ENCODE measurements at places on chromosomes 12 and 14.

GRCh38 chr14:90575336-90575735, 178.5 kb downstream of the CALM1 start:
- DNase-seq, result no peak

- no peak for DNase-seq
Measured at GRCh38 chr14:45284802-45285201, 31.8 kb upstream of the MIS18BP1 start.

DNA sequence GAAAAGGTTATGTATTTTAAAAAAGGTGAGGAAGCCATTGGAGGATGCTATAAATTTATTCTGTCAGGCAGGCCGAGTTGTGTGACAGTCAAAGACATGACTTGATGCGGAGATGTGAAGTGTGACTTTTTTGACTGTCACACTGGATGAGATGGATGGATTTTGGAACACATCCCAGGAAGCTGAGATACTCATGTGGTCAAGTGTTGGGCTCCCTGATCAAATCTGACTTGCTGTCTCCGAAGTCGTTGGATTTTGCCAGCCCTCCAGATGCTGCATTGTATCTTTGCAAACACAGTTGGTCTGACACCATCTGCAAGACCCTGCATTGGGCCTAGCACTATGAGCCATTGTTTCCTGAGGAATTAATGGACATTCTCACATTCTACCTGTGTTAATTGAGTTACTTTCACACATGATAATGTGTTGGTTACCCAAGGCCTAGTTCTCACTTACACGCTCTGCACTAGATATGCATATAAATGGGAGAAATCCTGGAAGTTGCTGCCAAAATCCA, 204.0 kb upstream of the PRKD1 start:
- no peak for DNase-seq

DNA sequence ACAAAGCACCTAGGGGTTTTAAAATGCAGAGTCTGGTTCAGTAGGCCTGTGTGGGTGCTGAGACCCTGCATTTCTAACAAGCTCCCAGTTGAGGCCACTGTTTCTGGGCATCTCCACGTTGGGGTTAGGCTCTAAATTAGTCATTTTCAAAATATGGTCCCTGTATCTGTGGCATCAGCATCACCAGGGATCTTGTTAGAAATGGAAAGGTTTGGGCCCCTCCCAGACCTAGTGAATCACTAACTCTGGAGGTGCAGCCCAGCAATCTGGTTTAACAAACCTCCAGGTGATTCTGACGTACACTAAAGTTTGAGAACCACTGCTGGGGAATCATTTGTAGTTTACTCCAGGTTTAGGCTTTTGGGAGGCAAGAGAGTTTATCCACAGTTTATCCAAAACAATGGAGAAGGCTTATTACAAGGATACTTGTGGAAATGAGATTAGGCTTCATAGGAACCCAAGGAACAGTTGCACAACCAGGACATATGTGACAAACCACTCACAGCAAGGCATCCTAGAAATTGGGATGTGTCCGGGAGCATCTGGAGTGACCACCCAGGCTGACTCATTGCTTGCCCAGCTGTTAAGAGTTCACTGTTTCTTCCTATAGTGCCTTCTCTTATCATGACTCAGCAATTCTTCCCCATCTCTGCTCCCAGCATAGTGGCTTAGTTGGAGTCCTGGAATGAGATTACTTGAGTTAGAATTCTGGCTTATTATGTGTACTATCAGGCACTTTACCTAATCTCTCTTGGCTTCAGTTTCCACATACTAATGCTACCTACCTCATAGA, 71.6 kb upstream of the STXBP6 start:
- no peak for DNase-seq

DNA sequence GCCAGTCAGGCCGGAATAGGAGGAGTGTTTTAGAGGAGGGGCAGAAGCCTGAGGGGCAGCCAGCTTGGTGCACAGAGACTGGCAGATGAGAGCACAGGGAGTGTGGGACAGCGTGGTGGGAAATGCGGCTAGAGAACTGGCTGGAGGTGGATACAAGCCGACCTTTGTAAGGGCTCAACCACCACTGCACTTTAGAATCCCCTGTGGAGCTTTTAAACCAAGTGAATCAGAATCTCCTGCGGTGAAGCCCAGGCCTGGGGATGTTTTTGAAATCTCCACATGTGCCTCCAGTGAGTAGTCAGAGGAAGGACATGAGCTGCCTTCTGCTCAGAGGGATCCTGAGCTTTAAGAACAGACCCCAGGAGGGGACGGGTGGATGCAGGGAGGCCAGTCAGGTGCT, 10.9 kb upstream of the PCED1B start:
- DNase-seq, result no peak

DNA sequence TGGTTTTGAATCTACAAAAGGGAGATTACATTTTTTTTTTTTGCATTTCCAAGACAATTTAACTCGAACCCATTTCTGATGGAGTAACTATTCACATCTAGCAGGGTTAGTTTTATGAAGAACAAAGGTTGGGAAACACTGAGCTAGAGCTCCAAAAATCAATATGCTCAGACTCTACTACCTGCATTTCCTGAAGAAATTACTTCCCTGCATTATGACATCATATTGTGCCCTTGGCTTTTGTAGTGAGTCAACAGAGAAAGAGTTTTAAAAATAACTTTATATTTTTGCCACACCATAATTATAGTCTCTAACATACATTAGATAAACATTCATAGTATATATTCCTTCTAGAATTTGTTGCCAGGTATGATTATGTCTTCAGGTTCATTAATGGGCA, 14.8 kb downstream of the GRIP1 start:
- DNase-seq, result no peak

DNA sequence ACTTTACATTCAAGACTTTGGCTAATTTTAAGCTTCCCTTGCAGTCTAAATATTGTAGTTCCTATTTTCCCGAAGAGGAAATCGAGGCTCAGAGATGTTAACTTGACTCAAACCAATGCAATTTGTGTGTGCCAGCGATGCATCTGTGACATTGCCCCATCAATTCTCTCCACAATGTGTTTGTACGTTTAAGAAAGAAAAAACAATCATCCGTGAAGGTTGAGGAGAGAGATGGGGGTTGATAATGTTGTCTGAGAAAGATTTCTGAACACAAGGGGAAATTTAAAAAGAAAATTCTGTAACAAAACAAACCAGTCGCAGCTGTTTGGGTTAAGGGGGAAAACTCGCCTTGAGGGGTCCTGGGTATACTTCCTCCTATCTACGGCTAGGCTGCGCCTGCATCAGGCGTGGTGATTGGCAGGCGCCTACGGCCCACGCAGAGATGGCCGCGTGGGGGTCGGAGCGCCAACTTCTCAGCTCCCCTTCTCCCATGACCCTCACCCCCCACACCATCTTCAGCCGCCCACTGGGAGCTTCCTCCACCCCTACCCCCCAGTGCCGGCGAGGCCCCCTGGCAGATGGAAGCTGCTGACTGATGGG, 12.3 kb downstream of the SIX1 start:
- no peak for DNase-seq

GRCh38 chr12:81401241-81401640, 323.4 kb downstream of the ACSS3 start:
- DNase-seq, result no peak

DNA sequence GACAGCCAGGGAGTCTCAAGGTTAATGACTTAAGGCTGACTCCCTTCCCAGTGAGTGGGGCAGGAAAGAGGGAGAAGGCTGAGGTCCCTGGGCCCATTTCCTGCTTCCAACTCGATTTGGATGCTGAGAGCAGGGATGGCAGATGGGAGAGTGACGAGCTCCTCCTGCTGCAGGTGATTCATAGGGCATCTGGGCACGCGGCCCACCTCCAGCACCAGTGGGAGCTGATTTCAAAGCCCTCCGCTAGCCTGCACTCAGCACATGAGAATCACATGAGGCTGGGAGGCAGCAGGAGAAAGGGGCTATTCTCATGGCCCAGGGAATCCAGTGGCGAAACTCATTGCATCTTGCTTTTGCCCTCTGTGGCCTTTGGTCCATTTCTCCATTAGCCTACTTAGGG, 90.8 kb downstream of the SSPN start:
- no peak for DNase-seq

- no peak for DNase-seq
Measured at GRCh38 chr14:102442241-102443211, 67.0 kb downstream of the ANKRD9 start.

GRCh38 chr14:51535443-51536044, 116.2 kb upstream of the FRMD6 start:
- no peak for DNase-seq

DNA sequence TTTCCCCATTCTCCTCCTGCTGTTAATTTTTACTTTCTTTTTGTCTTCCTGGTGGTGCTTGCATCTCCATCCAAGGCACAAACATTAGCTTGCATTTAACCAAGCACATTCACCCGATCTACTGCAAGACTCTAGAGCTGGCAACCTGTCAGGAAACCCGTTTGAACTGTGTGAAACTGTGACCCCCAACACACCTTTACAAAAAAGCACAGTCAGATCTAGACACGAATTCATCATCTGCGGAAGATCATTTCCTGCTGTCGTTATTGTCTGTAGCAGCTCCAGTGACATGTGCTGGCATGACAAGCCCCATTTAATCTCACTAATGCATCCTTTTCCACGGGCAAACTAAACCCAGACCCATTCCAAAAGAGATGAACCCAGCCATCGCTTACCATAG, 340.5 kb downstream of the VRK1 start:
- DNase-seq, result no peak

- DNase-seq, result no peak
Measured at GRCh38 chr12:54762390-54762789, 91.9 kb upstream of the MUCL1 start.

GRCh38 chr14:50345846-50346422, 33.8 kb downstream of the DMAC2L start:
- no peak for DNase-seq

GRCh38 chr14:37903343-37904191, 304.1 kb upstream of the SSTR1 start:
- no peak for DNase-seq

GRCh38 chr12:104345234-104346066, 41.9 kb downstream of the EID3 start:
- no peak for DNase-seq

DNA sequence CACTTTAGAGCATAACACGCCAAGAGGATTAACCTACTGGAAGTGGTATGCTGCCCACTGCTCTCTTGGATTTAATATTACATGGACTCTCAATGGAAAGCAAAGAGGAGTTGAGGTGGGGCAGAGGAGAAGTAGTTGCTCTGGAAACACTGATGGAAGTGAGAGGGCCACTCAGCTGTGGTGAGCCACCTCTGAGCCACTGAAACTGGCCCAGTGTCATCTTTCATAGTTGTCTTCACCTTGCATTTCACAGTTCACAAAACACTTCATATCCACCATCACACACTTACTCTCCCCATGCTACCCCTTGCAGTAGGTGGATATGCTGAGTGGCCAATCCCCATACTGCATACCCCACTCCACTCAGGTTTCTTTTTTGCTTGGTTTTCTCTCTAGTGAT, 12.2 kb upstream of the PCED1B start:
- DNase-seq, result no peak

DNA sequence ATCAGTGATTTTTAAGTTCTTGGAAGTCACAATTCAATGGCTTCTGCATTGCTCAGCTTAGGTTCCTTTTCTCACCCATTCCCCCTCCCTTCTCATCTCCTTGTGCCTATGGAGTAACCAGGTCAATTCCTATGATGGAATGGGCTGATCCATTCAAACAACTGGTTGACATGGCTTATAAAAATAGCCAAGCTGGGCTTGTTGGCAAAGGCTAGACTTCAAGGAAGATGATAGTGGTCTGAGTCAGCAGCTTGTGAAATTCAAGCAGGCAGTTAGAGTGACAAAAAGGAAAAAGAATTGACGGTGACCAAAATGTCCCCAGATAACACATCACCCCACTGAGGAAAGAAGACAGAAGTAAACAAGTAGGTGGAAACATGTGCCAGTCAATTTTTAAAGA, 119.9 kb upstream of the PCED1B start:
- peak; percentile 82 for DNase-seq

- no peak for DNase-seq
Measured at GRCh38 chr12:52627395-52628110, 9.2 kb upstream of the KRT73 start.

DNA sequence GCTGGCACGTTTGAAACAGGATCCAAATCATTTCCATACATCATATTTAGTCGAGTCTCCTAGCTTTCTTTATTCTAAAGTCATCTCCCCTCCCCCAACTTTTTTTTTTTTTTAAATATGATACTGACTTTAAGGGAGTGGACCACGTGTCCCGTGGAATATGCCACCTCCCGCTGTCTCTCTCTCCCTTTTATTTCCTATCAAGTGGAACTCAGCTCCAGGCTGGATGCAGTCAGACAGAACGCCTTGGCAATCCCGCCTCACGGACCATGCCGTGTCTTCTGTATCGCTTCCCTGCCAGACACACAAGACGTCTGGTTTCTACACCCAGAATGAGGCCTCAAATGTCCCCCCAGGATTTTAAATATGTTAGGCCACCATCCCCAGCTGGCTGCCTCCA, 21.2 kb downstream of the BCL7A start:
- DNase-seq, result no peak

DNA sequence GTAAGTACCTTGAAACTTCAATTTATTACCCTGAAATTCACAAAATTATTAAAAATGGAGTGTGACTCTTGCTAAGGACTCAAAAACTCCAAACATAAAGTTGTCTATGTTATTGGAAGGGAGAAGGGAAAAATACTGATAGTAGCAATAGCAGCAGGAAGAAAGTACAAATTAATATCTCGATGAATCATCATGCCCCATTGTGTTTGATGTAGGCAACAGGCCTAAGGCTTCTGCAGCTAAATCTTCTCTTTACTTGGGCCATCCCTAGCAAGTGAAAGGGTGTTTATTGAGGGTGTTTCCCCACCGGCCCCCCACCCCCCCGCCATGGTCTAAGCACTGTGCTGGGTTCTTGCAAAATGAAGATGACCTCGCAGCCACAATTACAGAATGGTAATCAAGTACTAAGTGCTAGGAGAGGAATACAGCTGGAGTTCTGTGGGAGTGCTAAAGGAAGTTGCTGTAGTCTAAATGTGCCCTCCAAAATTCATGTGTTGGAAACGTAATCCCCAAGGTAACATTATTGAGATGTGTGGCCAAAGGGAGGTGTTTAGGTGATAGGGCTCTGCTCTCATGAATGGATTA, 76.5 kb downstream of the SNAPC1 start:
- DNase-seq, result no peak

DNA sequence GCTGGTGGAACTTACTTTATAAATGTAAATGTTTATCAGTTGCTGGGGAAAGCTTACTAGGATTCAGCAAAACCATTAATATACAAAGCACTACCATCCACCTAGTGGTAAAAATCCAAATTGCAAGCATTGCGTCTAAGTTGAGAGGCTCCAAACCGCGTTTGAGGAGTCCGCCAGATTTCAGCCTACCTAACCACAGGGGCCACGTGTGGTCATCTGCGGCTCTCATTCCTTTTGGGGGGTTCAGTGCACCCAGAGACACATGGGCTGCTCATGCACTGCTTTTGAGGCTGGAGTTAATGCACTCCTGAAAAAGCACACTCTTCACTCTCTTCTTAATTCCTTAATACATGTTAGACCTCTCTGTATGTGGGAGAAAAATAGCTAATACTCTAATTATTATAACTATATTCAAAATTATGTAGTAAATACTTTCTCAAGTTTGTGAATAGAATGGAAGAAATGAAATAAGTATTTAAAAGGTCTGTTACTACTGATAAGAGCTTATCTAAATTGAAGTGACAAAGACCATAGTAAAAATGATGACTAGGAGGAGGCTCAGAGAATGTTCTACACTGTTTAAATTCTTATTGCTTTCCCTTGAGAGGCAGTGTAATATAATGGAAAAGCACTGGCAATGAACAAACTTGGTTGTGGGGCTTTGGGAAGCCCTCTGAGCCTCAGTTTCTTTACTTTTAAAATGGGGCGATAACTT, 41.4 kb upstream of the MANSC4 start:
- peak; percentile 37 for DNase-seq

GRCh38 chr12:79378496-79378895, 312.3 kb downstream of the PAWR start:
- no peak for DNase-seq
